Astrocyte of the hippocampus (primary cell): ENCODE measurements at places on chromosomes 4 and X.

GRCh38 chr4:87002682-87003043 lies 67.9 kb downstream of the AFF1 start:
- no peak for DNase-seq

- no peak for DNase-seq
Measured at GRCh38 chrX:64188901-64189300, 16.6 kb downstream of the AMER1 start.

- DNase-seq = peak; percentile 2
Measured at GRCh38 chrX:102517326-102517725, 787 bp upstream of the TMSB15A start.

- DNase-seq = peak; percentile 9
Measured at GRCh38 chr4:109947457-109947856, 34.8 kb downstream of the EGF start.

GRCh38 chr4:93814722-93815121 lies 13.8 kb upstream of the ATOH1 start:
- DNase-seq = no peak

DNA sequence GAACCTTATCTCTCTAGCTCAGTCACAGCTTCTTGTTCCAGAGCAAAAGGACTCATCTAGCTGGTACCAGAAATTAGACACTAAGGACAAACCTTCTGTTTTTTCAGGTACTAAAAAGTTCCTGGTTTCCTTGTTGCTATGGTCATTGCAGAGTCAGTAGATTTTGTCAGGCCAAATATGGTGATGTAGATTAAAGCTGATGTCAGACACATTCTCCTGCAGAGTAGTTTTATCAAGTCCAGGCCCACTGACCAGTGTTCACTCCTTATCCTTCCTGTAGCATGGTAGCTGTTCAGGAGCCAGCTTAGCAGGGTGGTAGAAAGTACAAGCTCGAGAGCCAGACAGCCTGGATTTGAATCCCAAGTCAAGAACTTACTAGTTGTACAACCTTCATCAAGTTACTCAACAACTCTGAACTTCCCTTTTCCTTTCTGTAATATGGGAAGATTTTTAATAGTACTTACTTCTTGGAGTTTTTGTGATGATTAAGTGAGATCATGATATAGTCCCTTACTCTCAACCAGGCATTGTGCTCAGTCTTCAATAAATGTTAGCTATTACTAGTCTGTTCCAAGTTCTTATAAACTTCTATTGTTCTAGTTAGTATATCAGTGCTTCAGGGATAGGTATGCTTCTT lies 17.9 kb downstream of the OCRL start:
- DNase-seq = peak; percentile 15

DNA sequence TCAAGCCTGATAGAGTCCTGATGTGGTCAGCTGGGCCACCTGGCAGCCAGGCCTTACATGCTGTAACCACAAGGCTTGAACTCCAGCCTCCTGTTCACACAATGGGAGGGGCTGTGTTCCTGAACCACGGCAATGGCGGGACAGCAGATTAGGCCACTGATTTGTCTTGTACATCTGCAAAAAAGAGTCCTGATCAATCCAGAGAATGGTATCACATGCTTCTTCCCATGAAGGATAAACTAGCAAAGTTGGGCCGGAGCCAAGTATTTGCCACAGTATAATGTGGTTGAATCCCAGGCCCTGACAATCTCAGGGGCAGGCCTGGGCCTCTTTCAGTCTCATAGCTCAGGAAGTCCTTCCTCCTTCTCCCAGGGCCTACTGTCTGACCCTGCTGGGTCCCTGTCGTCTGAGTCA lies 2182.5 kb upstream of the AGA start:
- DNase-seq = peak; percentile 77

- no peak for DNase-seq
Measured at GRCh38 chrX:41024755-41025154, 60.5 kb upstream of the USP9X start.

- no peak for DNase-seq
Measured at GRCh38 chr4:74397748-74398426, 32.9 kb downstream of the EREG start.
